ENCODE measurements at places on chromosomes 13 and 19.

- H3K4me1 ChIP-seq = no peaks in the 10 kb centered on the region
- DNase-seq = no peak
- H3K36me3 ChIP-seq = no peaks in the 10 kb centered on the region
- H3K27ac ChIP-seq = no peak overlapping the region
- peaks cover 91% of the 10 kb centered on the region for H3K27me3 ChIP-seq
Observed at GRCh38 chr13:97238432-97238831, 16.3 kb downstream of the MBNL2 start.

- no peak for DNase-seq
- H3K4me1 ChIP-seq = no peaks in the 10 kb centered on the region
- H3K27me3 ChIP-seq = no peaks in the 10 kb centered on the region
- no peaks in the 10 kb centered on the region for H3K36me3 ChIP-seq
Observed at GRCh38 chr19:51549533-51550324, 18.3 kb upstream of the SIGLEC6 start.

DNA sequence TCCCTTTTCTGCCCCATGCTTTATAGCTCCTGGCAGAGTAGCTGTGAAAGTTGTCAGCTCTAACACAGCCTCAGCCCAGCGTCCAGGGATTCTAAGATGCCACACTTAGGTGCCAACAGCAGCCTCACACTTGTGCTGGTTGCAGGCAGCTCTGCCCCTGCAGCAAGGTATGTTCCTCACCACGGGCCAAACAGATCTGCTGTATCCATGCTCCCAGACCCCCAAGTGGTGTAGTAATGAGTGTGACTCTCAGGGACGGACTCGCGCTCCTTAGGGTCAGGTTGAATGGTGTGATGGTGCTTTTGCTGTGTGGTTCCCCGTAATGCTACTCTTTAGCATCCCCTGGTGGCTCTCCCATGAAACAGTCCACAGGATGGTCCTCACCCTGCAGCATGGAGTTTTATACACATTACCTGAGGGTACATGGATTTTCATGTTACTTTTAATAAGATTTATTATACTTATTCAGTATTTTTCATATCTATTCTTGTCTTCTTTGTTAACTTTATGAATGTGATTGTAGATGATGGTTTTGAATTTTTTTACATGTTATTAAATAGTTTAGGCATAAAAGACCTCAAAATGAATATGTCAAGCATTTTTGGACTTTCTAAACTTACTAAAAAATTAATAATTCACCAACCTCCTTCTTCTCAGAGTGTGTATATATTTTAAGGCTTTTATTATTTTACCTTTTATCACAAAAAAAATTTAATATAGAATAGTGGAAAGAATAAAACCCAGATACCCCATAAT lies 232.5 kb downstream of the SLC7A1 start:
- no peak overlapping the region for H3K27ac ChIP-seq
- no peaks in the 10 kb centered on the region for H3K4me1 ChIP-seq
- peak; percentile 88 for DNase-seq
- no peaks in the 10 kb centered on the region for H3K27me3 ChIP-seq
- no peak overlapping the region for H3K4me3 ChIP-seq
- no peaks in the 10 kb centered on the region for H3K36me3 ChIP-seq

GRCh38 chr13:110874508-110874960 lies 40.3 kb downstream of the ANKRD10 start:
- no peaks in the 10 kb centered on the region for H3K36me3 ChIP-seq
- no peaks in the 10 kb centered on the region for H3K4me1 ChIP-seq
- H3K27me3 ChIP-seq = no peaks in the 10 kb centered on the region
- peak overlapping the region; percentile 79 for H3K4me3 ChIP-seq

Measured in endodermal cell (in vitro differentiated cells).